HFF-Myc (cell line): ENCODE measurements at places on chromosomes 5 and 9.

GRCh38 chr9:40907657-40908624 lies 220.5 kb downstream of the FOXD4L6 start:
- DNase-seq: no peak

DNA sequence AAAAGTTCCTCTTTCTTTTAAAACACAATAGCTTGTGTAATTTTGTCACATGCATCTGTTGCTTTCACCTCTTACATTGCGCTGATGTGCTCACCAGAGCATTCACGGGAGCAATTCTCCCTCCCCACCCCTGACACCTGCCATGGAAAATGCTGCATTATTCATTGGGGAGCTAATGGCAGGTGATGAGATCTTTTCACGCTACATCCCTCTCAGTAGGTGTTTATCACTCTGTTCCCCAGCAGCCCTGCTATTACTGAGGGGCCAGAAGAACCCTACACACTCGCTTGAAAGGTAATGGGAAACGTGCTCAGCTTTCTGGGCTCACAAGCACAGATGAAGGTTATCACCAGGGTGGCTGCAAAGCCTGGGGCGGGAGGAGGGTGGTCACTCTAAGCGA lies 398.0 kb downstream of the PSAT1 start:
- DNase-seq: no peak

DNA sequence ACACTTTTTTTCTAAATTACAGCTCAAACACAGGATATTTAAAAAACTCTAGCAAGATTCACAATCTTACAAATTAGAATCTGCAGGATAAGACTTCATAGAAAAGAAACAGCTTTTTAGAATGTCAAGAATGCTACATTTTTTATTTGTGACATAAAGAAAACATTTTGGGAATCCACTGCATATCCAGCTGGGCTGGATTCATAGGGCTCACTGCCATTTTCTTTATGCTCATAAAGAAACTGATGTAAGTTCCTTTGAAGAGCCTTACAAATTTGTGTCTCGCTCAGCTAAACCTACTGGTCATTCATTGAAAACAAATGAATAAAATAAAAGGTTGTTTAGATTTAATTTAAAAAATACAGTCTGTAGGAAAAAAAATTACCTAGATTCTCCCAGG lies 332.3 kb downstream of the TRPM3 start:
- no peak for DNase-seq

DNA sequence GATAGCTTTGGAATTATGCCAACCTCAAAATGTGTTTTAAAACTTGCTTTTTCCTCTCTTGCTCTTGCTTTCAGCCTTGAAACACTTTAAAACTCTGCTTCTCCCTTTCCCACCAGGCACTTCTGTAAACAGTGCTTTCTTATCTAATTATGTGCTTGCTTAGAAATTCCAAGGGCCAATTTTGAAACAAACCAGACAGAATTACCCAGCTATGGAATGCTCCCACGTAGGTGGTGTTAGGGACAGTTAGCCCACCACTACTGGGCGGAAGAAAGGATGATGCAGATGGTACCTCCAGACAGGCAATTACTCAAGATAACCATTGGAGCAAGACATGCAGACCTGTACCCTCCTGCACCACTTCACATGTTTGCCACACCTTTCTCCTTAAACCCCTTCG lies 523.0 kb upstream of the PTPRD start:
- DNase-seq: no peak

DNA sequence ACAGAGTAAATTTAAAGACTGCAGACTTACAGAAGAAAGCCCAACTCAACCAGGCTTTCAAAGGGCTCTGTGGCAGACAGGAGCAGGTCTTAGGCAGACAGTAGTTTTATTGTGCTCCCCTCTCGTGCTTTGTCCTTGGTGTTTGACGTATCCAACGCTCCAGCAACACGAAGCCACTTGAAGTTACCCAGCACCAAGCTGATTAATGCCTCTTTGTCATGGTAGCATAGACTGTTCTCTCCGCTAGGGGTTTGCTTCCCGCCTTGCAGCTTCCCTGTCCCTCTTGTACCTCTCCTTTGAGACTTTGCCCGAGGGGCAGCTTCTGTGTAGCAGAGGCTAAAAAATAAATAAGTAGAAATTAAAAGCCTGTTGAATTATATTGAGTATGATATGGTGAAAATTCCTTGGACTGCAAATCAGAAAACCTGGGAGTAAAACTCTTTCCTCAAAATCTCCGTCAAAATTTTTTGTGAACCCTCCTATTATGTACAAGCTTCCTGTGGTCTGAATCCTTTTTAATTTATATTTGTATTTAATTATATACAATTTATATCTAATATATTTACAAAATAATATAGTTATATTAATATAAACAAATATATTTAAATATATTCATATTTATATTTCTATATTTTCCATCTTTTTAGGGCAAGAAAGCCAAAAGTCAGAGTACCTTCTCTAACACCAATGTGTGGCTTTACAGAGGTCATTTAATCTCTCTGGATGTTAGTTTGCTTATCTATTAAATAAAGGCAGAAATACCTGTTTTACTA lies 405.4 kb downstream of the DMAC1 start:
- no peak for DNase-seq

GRCh38 chr5:14853685-14854084 lies 17.9 kb downstream of the ANKH start:
- DNase-seq: no peak

- no peak for DNase-seq
These were observed 89.4 kb downstream of the CDKN2A start for GRCh38 chr9:21904776-21905175.

DNA sequence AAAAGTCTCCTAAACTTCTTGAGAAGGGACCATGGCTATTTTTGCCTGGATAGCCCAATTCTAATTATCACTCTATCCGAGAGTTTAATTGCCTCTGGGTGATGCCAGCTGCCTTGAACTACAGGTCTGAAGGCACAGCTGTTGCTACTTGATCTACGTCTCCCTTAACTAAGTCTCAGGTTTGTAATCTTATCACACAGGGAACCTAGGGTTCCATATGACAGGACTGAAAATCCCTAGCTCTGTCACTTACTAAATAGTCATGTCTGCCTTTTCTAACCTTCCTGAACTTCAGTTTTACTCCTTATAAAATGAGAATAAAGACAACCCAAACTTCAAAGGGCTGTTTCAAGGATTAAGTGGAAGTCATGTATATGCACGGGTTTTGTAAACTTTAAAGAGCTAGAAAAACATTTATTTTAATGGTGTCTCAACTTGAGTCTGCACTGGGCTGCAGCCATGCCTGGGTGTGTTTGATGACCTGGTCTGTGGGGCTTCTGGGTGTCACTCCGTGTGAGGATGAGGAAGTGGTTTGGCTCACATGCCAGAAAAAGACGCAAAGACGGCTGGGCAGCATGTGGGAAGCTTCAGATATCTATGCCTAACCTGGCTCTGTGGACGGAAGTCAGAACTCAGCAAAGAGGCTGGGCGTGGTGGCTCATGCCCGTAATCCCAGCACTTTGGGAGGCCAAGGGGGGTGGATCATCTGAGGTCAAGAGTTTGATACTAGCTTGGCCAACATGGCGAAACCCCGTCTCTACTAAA lies 129.3 kb upstream of the SLC44A1 start:
- peak; percentile 32 for DNase-seq

DNA sequence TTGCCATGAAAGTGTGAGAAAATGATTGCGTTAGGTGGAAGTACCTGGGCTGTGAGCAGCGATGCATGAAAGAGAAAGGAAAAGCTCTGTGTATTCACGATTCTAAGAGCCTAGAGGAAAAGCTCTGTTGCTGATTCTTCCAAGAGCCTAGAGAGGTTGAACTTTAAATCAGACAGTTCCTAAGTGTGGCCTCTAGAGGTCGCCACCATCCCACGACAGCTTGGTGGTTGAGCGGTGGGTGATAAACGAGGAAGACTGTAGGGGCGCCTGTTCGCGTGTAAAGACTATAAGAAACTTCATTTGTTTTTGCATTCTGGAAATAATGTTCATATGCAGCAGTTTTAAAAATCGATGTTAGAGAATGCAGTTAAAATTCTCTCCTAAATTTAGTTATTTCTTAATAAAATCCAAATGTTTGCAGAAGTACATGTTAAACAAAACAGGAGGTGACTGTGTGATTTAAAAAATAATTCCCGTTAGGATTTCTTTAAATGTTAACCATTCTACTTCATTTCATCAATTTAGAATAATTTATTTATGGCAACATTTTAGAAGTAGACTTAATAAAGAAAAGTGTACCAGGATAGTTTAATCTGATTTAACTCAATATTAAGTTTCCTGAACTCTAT lies 107.7 kb downstream of the TENT4A start:
- peak; percentile 15 for DNase-seq

DNA sequence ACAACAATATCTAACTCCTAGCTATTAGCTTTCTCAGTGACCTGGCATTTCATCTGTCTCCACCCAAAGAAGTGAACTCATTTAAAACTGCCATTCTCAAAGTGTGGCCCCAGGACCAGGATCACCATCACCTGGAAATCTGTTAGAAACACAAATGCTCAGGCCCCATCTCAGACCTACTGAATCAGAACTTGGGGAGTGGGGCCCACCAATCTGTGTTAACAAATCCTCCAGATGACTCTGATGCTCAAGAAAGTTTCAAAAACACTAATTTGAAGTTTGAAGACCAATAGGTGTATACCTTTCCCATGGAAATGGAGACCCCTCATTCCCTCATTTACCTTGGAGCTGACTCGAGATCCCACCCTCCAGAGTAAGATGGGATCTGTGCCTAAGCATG lies 72.3 kb downstream of the PRELID2 start:
- no peak for DNase-seq

GRCh38 chr9:1231998-1232919 lies 182.1 kb downstream of the DMRT2 start:
- DNase-seq: peak; percentile 44

GRCh38 chr5:59837071-59837470 lies 56.5 kb downstream of the PDE4D start:
- no peak for DNase-seq

DNA sequence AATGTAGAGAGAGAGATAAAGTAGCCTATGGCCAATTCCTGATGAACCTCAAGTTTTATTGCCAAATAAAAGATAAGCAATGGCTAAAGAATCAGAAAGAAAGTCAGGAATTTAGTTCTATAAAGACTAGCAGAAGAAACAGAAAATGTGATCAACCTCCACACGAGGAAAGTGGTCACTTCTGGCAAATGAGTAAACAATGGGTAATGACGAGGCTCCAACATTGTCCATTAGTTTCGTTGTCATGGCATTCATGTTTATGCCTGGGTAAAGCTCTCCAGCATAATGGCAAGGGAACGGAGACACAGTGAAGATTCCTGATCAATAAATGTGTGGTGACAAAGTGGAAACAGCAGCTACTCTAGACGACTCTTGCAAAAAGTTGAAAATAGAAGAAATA lies 341.8 kb upstream of the CTNND2 start:
- DNase-seq: no peak

GRCh38 chr5:3837506-3837905 lies 241.9 kb downstream of the IRX1 start:
- no peak for DNase-seq

DNA sequence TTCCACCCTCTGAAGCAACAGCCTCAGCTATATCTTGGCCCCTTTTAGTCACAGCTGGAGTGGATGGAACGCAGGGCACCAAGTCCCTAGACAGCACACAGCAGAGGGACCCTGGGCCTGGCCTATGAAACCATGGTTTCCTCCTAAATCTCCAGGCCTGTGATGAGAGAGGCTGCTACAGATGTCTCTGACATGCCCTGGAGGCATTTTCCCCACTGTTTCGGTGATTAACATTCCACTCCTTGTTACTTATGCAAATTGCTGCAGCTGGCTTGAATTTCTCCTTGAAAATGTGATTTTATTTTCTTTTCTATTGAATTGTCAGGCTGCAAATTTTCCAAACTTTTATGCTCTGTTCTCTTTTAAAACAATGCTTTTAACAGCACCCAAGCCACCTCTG lies 384.8 kb downstream of the PRR16 start:
- DNase-seq: peak; percentile 1

DNA sequence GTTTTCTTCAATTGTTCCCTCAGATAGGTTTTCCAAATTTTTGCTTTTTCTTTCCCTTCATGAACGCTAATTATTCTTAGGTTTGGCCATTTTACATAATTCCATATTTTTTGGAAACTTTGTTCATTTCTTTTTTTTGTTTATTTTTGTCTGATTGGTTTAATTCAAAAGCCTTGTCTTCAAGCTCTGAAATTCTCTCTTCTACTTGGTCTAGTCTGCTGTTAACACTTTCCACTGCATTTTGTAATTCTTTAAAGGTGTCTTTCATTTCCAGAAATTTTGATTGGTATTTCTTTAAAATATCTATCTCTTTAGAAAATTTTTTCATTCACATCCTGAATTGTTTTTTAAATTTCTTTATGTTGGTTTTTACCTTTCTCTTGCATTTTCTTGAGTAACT lies 63.9 kb upstream of the VLDLR start:
- DNase-seq: no peak

GRCh38 chr9:14822666-14823065 lies 87.6 kb downstream of the FREM1 start:
- DNase-seq: no peak

- no peak for DNase-seq
These were observed 9.9 kb downstream of the CCDC69 start for GRCh38 chr5:151213803-151214613.

DNA sequence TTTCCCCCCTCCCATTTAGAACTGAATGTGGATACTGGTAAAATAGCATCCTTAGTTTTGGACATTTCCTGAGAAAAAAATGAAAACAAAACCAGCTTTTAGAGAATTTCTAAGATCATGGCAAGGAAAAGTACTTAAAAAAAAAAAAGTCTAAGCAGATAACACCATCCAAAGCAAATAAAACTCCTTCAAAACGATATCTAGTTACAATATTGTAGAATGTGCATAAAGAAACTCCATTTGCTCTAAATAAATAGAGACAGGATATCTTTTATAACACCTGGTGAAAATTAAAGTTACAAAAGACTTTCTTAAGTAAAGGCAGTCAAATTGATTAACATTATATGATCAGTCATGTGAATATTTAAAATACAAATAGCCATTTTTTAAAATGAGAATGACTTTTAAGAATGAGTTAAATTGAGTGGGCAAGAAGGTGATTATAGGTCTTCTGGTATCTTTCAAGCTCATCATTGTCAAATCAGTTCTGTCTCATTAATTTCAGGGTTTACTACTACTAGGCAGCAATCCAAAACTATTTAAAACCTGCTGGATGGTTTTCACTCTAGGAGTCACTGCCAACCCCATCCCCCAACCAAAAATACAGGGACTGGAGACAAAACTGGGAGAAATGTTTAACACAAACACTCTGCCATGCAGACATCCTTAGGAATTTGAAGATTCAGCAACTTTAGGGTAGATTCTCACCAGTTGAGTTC lies 382.6 kb downstream of the ADGRV1 start:
- DNase-seq: no peak

GRCh38 chr5:1568201-1568979 lies 44.6 kb upstream of the LPCAT1 start:
- DNase-seq: peak; percentile 72

GRCh38 chr9:28976684-28977083 lies 1403.4 kb upstream of the C9orf72 start:
- no peak for DNase-seq
